ENCODE measurements at places on chromosomes 12 and 14.

GRCh38 chr14:104601786-104602185 is 2.8 kb downstream of the TMEM179 start:
- DNase-seq, result peak; percentile 15

DNA sequence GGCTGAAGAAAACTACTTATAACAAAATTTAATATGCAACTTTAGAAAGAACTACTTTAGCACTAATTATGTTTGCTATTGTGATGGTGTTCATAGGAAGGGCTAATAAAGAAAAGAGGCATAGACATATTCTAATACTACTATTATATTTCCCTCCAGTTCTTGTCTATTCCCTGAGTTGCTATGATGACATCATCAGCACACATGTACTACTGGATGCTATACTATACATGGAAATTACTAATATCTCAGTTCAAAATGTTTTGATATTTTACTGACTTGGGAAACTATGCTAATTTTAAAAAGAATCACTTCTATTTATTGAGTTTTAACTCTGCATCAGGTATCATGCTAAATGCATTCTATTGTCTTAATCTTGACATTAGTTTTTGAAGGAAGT is 101.6 kb downstream of the EPS8 start:
- DNase-seq, result no peak

GRCh38 chr14:78737116-78737515 is 566.9 kb downstream of the NRXN3 start:
- peak; percentile 78 for DNase-seq

GRCh38 chr12:28709986-28710685 is 438.9 kb upstream of the FAR2 start:
- no peak for DNase-seq

DNA sequence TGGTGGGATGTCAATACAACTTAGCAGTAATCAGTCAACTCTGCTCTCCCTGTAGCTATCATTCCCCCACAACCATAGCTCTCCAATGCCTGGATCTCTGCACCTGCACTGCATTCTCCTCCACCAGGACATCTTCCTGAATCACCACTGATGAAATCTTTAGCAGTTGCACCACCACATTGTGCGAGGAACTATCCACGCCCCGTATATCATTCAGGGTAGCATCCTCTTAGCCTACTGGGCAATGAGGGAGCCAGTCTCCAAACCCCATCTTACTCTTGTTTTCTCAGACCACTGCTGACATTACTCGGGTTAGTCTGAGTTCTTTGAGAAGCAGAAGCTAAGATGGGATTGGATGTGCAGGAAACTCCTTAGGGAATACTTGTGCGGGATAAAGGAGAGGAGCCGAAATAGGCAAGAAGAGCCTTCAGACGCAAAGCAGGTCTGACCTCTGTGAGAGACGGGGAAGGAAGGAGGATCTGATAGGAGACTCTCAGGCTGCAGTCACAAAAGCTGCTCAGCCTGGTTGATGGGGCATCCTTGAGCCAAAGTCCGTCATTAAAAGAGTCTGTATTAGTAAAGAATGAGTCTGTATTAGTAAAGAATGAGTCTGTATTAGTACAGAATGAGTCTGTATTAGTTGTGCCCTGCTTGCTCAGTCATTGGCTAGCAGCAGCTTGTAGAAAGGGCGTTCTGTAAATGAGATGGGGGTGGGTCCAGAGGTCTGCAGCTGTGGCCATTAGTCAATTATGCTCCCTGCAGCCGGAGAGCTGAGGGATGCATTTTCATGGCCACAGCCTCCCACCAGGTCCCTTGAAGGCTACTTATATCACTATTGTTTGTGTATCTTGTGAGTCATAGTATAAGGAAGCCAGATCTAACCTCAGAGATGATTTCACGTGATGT is 49.6 kb upstream of the RASSF3 start:
- no peak for DNase-seq

DNA sequence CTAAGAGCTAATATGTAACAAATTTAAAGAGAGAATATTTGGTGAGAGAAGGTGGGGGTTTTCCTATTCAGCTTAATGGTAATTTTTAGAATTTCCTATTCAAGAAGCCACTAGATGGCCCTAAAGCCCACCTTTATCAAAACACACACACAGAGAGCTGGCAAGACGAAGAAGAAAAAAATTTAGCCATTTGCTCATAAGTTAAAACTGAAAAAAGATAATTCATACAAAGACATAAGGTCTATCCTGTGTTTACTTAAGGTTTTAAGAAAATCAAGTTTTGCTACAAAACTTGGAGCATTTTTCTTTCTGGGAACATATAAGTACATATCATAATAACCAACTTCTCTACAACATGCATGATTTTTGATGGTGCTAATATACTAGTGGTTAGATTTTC is 46.8 kb upstream of the PCED1B start:
- no peak for DNase-seq

- DNase-seq, result peak; percentile 73
These were observed at the start of gene WSB2 for GRCh38 chr12:118061011-118061872. Gene WSB2 (minus strand): TSS chr12:118061179. CDS start chr12:118061048, 131 bp downstream.

DNA sequence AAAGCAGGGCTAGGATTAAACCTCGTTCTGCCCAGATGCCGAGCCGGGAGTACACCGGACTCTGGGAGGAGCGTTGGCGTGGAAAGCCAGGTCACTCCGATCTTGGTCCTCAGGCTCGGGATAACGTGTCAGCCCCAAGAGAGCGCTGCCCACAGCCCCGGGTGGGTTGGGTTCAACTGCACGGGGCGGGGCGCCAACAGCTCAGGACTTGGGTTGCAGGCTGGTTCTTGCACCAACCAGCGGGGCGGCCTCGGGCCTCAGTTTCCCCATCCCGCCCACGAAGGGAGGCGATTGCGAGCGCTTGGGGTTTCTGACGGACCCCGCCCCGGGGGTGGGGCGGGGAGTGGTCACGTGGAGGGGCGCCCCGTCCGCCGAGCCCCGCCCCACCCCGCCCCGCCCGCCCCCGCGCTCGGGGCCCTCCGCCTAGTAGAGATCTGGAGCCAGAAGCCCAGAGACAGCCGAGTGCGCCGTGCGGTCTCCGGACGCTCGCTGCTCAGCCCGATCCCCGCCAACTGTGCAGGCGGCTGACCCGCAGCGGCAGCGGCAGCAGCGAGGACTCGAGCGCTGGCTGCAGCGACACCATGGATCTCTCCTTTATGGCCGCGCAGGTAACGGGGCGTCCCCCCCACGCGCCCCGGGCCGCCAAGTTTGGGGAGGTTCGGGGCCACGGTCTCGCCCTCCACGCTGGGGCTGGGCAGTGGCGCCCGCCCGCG is at the start of gene C14orf132:
TSS of gene C14orf132 (plus strand) at position 443 of the 713 bp plus-strand sequence. CDS start at position 582, 139 bp downstream.
- DNase-seq, result peak; percentile 83

GRCh38 chr14:31263485-31264133 is 56.0 kb upstream of the HECTD1 start:
- DNase-seq, result no peak

- DNase-seq, result no peak
These were observed 1314.6 kb upstream of the TMEM132C start for GRCh38 chr12:126952096-126953007.

DNA sequence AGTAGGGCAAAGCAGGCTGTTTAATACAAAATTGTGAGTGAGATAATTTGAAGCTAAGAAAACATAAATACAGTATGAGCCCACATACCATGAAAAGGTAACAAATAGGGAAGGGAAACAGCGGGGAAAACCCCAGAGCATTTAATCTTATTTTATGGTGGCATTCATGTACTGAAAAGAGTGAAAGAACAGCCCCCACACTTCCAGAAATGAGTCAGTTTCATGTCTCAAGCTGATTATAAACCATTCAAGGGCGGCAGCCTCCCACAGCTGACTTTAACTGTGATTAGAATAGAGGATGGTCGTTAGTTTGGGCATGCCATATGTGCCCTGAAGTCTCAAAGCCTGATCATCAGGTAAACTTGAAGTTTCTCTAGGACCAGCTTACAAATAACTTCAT is 64.5 kb downstream of the FOXG1 start:
- DNase-seq, result peak; percentile 29

GRCh38 chr14:55968741-55969140 is 149.5 kb upstream of the PELI2 start:
- DNase-seq, result no peak

DNA sequence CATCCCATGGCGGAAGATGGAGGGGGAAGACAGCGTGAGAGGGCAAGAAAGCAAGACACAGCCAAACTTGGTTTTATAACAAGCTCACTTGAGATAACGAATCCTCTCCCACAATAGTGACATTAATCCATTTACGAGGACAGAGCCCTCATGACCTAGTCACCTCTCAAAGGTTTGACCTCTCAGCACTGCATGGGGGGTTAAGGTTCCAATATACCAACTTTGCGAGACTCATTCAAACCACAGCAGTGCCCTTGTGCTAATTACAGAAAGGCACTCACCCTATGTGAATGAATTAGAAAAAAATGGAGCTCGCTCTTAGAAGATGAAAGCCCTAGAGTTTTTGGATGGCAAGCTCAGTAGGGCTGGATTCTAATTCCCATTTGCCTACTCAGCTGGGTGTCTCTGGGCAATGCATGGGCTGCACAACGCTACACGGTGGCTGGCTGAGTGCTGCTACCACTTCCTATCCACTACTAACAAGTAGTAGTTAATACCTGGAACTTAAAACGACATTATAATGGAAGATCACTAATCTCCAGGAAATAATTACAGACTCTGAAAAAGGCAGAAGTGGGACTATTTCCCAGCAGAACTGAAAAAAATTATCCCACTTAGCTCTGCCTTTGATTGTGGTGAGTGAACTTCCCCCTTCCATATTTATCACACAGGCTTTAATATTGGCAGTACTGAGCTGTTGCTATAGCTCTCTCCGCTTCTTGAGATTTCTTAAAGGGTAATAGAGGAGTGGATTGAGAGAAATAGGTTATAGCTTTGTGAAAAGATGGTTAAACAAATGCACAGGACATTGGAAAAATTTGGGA is 27.5 kb downstream of the TESPA1 start:
- no peak for DNase-seq

GRCh38 chr12:110365489-110366320 is 37.8 kb downstream of the ANAPC7 start:
- DNase-seq, result no peak

DNA sequence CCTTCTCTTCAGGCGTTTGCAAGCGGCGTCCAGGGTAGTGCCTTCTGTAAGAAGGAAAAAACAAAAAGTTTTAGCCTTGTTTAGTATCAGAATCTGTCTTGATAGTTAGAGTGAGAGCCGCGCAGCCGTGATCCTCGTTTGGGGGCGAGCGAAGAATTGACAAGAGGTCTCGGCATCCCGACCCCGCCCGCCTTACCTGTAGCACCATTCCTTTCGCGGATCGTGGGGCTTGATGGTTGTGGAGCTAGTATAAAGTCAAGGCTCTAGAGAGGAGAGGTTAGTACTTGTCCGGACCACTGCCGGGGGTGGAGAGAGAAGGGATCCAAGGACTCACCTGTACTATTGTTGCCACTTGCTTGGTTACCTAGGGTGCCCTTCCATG is 494 bp downstream of the TMTC3 start:
- peak; percentile 22 for DNase-seq

GRCh38 chr12:40986001-40986400 is 202.1 kb upstream of the PDZRN4 start:
- DNase-seq, result no peak

GRCh38 chr12:65355461-65355860 is 77.0 kb downstream of the MSRB3 start:
- DNase-seq, result no peak

GRCh38 chr14:72783741-72784140 is 110.2 kb downstream of the DPF3 start:
- DNase-seq, result no peak

DNA sequence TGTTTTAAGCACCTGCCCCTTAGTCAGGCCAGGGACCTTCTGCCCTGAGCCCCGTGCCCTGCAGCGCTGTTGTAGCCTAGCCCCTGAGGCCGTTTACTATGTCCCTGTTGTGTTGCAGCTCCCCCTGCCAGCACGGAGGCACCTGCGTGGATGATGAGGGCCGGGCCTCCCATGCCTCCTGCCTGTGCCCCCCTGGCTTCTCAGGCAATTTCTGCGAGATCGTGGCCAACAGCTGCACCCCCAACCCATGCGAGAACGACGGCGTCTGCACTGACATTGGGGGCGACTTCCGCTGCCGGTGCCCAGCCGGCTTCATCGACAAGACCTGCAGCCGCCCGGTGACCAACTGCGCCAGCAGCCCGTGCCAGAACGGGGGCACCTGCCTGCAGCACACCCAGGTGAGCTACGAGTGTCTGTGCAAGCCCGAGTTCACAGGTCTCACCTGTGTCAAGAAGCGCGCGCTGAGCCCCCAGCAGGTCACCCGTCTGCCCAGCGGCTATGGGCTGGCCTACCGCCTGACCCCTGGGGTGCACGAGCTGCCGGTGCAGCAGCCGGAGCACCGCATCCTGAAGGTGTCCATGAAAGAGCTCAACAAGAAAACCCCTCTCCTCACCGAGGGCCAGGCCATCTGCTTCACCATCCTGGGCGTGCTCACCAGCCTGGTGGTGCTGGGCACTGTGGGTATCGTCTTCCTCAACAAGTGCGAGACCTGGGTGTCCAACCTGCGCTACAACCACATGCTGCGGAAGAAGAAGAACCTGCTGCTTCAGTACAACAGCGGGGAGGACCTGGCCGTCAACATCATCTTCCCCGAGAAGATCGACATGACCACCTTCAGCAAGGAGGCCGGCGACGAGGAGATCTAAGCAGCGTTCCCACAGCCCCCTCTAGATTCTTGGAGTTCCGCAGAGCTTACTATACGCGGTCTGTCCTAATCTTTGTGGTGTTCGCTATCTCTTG is 7.6 kb downstream of the DLK1 start:
- DNase-seq, result no peak

- DNase-seq, result no peak
These were observed 3.3 kb upstream of the PLEKHG3 start for GRCh38 chr14:64700894-64701293.

DNA sequence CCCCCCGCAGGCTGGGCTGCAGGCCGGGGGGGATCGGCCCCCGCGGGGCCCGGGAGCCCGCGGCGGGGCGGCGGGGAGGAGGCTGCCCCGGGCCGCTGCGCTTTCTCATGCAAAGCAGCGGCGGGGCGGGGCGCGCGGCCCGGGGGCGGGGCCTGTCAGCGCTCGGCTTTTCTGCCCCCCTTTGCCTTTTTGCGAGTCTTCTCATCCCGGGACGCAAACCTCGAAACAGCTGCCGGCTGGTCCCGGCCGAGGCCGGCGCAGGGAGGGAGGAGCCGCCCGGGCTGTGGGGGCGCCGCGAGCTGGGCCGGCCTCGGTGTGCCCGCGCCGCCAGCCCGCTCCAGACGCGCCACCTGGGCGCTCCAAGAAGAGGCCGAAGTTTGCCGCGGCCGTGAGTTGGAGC is at the start of gene FZD10:
TSS of gene FZD10 (plus strand) at position 198 of the 400 bp plus-strand sequence. CDS start 479 bp downstream, outside the sequence.
- peak; percentile 75 for DNase-seq

DNA sequence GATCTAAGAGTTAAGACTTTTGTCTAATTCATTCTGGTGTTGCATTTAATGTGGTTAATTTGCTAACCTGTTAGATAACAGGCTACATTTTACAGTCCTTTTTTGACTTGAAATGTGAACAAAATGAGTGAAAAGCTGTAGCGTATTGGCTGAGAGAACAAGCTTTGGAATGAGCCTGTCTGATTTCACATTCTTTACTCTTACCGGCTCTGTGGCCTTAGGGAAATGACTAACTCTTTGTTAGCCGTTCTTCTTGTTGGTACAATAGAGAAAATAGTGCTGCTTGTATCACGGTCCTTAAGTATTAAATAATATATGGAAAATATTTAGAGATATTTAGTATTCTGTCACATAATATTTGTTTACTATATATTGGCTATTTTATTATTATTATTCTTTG is 1.9 kb downstream of the MNAT1 start:
- DNase-seq, result no peak
